ENCODE measurements at places on chromosomes 13 and 19.
A peak's percentile ranks its signal among the peaks of the same experiment; 100 is the strongest.

GRCh38 chr19:14507704-14508542 lies 10.3 kb downstream of the DNAJB1 start:
- DNase-seq: no peak

DNA sequence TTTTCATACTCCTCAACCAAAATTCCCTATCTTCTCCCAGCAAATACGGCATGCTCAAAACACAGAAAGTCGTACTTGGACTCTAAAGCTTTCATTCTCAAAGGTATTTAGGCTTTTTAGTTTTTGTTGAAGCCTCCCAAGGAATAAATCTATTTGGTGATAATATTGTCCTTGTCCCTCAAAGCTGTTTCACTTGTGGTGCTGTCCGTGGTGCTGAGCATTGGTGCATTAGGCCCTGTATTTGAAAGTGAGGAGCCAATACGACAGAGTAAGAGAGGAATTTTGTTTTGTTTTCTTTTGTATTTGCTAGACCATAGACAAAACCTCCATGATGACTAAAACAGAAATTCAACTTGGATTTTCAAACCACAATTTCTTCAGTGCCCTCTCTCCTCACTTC lies 3.2 kb upstream of the LGALS13 start:
- peak; percentile 11 for DNase-seq

DNA sequence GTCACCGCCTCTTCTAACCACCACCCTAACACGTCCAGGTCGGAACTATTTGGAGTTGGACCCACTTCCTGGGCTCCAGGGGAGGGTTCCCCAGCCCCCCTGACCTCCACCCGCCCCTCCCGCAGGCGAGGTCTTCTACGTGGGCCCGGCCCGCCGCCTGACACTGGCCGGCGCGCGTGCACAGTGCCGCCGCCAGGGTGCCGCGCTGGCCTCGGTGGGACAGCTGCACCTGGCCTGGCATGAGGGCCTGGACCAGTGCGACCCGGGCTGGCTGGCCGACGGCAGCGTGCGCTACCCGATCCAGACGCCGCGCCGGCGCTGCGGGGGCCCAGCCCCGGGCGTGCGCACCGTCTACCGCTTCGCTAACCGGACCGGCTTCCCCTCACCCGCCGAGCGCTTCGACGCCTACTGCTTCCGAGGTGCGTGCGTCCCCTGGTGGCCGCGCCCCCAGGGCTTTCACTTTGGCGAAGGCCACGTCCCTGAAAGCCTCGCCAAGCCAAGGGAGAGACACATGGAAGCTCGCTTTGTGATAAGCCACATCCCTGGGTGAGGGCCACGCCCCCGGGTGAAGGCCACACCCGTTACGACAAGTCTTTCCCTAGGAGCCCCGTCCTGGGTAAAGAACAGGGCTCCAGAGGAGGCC lies 13.2 kb downstream of the NCAN start:
- DNase-seq: peak; percentile 100

DNA sequence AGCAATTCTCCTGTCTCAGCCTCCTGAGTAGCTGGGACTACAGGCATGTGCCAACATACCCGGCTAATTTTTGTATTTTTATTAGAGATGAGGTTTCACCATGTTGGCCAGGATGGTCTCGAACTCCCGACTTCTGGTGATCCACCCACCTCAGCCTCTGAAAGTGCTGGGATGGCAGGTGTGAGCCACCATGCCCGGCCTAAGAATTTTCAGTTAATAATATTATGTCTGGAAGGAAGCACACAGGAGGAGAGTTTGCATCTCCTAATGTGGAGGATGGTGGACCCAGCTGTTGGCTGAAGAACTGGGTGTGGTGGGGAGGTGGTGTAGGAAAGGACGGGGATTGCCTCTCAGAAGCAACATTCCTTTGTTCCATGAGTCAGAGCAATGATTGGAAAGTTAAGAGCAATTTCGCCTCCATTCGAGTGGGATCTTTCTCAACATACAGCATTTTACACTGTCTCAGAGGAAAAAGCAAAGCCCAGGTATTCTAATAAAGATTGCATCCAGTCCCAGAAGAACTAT lies 11.9 kb downstream of the PDCD2L start:
- no peak for DNase-seq

- DNase-seq: no peak
These were observed 703 bp upstream of the TPM4 start for GRCh38 chr19:16075430-16076153.

DNA sequence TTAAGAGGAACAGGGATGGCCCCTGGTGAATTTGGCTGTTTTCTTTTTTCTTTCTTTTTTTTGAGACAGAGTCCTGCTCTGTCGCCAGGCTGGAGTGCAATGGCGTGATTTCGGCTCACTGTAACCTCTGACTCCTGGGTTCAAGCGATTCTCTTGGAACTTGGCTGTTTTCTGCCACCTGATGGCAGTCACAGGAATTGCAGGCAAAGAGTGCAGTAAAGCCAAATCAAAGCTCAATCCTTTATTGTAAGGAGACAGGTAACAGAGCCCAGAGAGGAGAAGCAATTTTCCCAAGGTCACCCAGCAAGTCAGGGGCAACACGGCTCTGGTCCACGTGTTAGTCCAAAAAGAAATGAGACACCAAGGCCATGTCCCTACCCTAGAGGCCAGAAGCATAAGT lies 6.2 kb downstream of the TINCR start:
- DNase-seq: no peak

Data from HuH-7.5 (cell line).